ENCODE measurements at places on chromosomes 3 and 15.

DNA sequence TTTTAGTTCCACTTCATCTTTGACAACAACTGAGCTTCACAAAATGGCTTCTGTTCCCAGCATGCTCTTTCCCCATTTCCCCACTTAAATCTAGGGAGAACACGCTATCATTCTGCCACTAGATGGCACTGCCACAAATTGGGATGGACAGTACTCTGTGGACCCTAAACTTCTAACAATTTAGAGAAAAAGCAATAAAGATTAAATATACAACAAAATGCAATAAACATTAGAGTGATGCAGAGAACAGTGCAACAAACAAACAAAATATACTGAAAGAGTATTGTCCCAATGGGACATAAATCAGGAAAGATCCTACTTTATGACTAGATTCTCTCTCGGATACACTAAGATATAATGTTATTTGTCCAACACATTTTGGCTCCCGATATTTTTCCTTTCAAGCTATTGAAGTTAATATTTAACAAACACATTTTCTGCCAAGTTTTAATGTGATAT, 169.7 kb upstream of the TMCO5A start:
- no peak for DNase-seq

DNA sequence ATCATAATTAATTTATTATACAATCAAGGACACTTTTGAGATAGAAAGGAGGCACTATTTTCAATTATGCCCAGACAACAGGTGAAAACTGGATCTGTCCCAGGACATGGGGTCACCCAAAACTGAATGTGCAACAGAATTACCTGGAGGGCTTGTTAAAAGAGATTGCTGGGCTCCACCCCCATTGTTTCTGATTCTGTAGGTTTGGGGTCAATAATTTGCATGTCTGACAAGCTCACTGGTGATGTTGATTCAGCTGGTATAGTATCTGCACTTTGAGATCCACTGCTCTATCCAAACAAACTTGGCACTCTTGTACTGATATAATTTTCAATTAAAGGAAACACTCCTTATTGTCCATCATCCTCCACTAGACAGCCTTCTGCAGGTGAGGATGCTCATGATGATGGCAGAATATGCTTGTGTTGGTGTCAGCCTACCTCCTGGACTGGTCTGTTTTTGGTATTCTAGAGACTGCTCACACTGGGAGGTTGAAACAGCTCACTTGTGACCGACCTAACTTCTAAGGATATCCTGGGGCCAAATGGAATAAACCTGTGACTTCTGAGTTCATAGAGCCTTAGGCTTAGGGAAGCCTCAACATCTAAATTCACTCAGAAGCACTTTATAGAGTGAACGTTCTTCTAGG, 2.2 kb downstream of the P2RY14 start:
- DNase-seq = no peak

GRCh38 chr3:102398666-102399065, 36.1 kb upstream of the ZPLD1 start:
- no peak for DNase-seq

DNA sequence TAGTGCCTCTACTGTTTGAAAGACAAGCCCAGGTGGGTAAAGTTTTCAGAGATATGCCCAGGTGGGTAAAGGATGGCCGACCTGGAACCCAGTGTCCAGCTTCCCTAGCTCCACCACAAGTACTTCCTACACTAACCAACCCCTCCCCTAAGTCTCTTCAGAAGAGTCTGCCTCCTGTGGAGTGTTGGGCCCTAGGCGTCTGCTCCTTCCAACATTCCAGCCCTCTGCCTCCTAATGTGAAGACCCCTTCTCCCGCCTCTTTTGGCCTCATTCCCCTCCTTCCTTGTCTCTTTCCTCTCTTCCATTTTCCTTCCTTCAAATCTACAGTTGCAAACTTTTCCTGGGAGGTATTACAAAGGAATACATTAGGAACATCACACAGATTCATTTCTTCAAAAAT, 38.6 kb downstream of the CNTN3 start:
- DNase-seq = no peak

GRCh38 chr3:161274691-161275298, 53.7 kb downstream of the NMD3 start:
- no peak for DNase-seq

GRCh38 chr3:162719684-162720341, 1223.2 kb downstream of the OTOL1 start:
- DNase-seq = no peak

DNA sequence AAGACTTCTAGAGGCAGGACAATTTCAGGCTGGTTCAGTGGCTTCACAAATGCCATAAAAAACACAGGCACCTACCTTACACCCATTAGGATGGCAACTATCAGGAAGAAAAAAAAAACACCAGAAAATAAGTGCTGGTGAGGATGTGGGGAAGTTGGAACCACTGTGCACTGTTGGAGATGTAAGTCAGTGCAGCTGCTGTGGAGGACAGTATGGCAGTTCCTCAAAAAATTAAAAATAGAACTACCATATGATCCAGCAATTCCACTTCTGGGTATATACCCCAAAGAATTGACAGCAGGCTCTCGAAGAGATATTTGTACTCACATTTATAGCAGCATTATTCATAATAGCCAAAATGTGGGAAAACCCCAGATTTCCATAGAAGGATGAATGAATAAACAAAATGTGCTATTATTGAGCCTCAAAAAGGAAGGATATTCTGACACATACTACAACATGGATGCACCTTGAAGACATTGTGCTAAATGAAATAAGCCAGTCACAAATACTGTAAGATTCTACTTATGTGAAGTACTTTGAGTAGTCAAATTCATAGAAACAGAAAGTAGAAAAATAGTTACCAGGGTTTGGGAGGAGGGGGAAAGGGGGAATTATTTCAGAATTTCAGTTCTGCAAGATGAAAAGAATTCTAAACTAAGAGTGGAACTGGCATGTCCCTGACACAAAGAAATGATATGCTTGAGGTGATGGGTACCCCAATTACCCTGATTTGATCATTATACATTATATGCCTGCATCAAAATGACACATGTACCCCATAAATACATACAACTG, 40.9 kb downstream of the NR1D2 start:
- no peak for DNase-seq

GRCh38 chr3:197592361-197593045, 36.7 kb upstream of the BDH1 start:
- DNase-seq = no peak

GRCh38 chr3:142915636-142916035, 26.8 kb upstream of the PCOLCE2 start:
- DNase-seq = no peak

- no peak for DNase-seq
Measured at GRCh38 chr3:129576514-129577352, 29.7 kb downstream of the PLXND1 start.

DNA sequence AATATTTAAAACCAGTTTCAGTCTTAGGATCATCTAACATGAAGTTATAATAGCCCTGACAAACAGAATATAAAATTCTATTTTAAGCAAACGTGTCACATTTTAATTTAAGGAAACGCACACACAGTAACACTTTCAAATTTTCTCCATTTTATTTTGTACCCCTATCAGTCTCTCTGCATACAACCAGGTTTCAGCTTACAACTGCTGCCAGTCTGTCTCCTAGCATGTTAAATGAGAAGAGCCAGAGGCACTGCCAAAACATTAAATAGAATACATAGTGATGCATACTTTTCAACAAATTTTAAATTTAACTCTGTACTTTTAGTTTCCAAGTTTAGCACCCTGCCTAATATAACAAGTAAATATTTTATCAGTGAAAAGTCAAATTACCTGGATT, 60.8 kb downstream of the UACA start:
- no peak for DNase-seq

GRCh38 chr15:29863438-29863837, 41.2 kb upstream of the TJP1 start:
- no peak for DNase-seq

DNA sequence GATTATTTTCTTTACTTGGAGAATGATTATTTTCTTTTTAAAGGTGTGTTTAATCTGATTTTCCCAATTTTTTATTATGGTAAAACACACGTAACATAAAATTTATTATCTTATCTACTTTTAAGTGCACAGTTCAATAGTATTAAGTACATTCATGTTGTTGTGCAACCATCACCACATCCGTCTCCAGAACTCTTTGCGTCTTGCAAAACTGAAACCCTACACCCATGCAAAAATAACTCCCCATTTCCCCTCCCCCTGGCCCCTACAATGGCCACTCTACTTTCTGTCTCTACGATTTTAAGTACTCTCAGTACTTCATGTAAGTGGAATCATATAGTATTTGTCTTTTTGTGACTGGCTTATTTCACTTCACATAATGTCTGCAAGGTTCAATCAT, 230.7 kb downstream of the SATB1 start:
- no peak for DNase-seq

DNA sequence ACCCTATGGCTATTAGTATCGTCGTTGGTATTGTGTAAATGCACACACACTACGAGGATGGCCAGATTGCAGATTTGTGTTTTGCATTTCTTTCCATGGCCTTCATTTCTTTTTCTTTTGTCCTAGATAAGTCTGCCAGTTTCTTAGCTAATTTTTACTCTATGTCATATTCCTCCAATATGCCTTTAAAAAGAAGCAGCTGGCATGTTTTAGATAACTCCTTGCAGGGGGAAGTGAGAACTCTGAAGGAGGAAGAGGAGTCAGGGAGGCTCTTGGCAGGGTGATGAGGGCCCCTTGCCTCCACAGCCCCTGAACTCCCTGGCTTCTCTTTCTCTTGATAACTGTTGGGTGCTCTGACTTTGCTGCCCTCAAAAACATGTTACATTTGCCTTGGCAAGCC, 244.0 kb downstream of the GABRG3 start:
- no peak for DNase-seq

DNA sequence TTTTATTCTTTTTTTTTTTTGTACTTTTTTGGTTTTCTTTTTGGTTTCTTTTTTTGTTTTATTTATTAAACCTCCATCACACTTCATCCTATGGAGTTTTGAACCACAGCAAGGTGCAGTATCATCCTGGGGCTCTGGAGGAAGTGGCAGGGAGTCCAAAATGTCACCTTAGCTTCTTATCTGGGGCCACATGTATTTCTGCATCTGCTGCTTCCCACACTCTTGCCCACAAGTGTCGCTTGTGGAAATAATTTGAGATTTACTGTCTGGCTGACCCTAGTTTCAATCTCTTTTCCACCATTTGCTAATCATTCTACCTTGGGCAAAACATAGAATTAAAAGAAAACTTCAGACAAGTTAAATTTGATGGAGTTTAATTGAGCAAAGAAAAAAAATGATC, 6.4 kb downstream of the OPA1 start:
- no peak for DNase-seq

DNA sequence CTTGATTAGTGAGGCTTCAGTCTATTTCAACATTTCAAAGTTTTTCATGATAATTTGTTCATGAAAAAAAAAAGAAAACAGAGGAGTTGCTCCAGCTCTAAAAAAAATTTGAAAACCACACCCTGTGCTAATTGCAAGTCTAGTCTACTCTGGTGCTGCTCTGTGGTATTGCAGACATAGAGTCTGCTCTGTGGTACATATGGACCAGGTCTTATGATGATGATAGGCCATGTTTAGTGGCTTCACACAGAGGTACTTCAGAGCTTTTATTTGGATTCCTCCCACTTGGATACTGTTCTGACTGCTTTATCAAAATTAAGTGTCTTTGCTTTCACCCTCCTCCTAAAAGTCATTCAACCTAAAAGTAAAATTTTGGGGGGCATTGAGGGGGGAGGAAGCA, 160.8 kb downstream of the ALCAM start:
- no peak for DNase-seq

DNA sequence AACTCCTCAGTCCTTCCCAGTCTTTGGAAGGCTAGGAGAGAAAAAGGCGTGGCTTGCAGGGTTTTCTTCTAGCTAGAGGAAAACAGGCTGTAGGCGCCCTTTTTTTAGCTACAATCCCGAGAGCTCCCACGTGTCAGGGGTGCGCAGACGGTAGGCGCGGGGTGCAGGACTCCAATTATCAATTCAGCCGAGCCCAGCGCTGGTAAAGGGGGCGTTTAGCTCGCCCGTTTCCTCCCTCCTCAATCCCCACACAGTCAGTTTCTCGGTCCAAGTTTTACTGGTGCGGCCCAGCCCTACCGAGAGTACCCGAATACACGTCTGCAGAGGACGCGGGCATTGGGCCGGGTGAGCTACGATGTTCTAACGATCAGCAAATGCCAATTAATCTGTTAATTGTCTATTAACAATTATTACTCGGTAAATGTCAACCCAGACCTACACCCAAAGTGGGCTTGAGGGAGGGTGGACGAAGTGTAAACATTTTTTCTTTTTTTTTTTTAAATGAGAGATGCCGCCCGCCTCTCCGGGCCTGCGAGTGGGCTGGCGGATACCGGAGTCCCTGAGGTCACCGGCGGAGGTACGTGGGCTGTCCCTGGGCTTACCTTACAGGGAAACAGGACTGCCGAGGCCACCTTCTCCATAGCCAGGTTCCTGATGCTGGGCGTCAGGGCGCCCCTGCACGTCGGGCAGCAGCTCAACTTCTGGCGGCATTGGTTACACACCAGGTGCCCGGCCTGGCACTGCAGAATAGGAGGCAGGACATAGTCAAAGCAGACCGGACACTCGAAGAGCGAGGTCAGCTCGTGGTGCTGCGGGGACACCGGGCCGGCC, 923 bp downstream of the SIAH2 start:
- DNase-seq = peak; percentile 80

DNA sequence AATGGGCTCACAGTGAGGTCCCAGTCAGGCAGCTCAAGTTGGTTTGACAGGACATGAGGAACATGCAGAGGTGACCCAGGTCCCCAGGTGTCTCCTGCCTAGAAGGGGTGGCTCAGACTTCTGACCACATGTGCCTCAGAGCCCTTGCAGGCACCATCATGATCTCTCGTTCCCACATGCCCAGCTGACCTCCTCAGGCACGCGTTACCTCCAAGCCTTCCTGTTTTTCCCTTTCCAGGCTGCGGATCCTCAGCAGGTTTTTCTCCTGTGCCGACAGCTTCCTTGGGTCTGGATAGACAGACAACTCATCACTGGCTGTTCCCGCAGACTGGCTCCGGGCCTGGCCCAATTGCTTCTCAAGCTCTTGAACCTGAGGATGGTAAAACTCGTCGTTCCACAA, 30.4 kb downstream of the CCDC13 start:
- no peak for DNase-seq

- no peak for DNase-seq
Measured at GRCh38 chr15:68499620-68500312, 67.8 kb upstream of the ITGA11 start.

- DNase-seq = no peak
Measured at GRCh38 chr3:157529085-157529484, 25.9 kb upstream of the VEPH1 start.

- no peak for DNase-seq
Measured at GRCh38 chr3:66428733-66429132, 72.1 kb downstream of the LRIG1 start.

DNA sequence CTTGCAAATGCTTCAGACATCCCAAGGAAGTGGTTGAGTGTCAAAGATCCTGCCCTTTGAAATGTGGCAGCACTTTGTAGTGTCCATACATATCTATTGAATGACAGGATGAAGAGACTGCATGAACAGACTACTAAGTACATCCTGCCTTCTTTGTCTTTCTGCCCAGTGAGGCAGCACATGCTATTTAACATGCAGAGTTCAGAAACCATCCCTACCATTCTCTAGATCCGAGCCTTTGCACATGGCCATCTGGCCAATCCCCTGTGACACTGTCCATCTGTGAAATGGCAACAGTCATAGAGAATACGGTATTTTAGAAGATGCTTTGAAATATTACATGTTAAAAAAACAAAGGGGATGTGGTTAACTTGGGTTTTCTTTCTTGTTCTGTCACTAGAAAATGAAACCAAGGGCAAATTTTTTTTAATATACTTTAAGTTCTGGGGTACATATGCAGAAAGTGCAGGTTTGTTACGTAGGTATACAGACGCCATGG, 519.6 kb downstream of the NTRK3 start:
- no peak for DNase-seq

- no peak for DNase-seq
Measured at GRCh38 chr15:90230071-90230494, 3.7 kb downstream of the CIB1 start.
